ENCODE measurements at places on chromosomes 16 and 17.
A peak's percentile ranks its signal among the peaks of the same experiment; 100 is the strongest.

DNA sequence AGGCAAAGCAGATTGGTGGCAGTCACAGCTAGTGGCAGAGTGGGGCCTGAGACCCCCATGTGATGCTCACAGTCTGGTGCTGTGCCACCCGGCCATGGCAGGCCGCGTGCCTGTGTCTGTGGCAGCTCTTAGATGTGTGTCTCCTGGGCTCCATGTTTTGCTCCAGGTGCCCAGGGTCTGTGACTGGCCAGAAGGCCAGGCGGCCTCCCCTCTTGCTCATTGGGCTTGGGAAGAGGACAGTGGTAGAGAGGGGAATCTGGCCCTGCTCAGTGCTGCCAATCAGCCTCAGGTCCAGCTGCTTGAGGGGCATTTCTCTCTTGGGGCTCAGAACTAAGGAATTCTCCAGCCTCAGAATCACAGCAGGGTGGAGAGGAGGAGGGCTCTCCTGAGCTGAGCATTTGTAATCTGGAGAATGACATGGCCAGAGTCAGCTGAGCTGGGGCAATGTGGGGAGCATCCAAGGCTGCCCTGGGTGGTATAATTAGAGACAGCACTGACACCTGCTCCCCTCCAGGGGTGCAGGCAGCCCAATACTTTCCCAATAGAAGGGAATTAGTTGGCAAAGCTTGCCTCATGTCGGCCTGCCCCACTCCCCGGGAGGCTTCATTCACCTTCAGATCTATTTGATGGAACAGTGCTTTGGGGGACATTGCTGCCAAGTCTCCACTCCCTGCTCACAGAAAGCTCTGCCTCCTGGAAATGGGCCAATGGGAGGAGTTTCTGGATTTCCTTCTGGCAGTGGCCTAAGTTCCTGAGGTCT lies 2.7 kb upstream of the LASP1NB start:
- DNase-seq = no peak

DNA sequence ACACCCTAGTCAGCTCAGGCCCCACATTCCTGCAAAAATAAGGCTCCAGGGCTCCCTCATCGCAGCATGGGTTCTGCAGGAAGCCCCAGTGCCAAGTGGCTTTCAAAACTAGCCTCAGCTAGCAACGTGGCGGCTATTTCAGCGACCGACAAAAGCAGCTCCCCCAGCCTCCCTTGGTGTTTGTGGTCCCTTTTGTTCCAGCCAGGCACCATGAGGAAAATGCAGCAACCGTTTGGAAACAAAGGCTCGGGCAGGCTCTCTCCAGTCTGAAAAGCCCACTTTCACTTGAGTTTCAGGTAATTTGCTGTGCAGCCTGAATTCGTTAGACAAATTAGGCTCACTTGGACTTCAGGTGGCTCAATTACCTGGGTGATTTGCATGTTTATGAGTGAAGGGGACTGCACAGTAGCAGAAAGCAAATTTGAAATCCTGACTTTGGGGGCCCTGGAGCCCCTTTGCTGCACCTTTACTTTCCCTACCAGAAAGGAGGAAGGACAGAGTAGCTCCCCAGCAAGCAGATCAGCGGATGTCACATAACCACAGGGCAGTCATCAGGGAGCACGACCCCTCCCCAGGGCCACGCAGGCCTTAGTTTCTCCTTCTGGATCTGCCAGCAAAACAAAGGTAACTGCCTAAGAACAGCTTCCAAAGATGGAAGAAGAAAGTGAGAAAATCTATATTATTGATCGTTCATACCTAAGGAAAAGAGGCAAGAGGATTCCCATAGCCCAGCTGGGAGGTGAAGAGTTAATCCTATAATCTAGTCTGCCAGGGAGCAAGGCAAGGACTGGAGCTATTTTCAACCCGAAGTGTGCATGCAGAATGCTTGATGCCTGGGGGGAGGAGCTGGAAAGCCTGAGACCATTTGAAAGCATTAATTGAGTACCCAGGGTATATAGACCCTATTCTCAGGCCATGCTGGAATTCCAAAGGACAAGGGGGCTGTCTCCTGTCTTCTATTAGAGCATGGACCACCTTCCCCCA lies 143.1 kb upstream of the SDK2 start:
- DNase-seq = no peak

GRCh38 chr17:46968224-46968834 lies 10.7 kb downstream of the RPRML start:
- no peak for DNase-seq

GRCh38 chr17:28878981-28879380 lies 18.6 kb downstream of the FLOT2 start:
- DNase-seq = no peak

DNA sequence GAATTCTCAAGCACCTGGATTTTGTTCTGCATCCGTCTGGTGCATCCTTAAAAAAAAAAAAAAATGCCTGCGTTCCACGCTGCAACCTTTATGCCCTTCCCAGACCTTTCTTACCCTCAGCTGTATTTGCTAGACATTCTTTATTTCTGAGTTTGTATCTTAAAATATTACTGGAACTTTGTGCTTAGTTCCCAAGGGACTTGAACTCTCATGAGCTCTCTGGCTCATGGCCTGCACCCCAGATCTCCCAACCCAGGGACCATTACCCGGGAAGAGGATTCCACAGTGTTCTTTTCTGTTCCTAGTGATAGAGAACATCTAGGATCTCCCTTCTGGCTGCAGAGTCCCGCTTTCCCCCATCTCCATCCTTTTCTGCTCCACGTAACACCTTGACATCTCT lies 28.9 kb upstream of the CLEC18A start:
- no peak for DNase-seq

DNA sequence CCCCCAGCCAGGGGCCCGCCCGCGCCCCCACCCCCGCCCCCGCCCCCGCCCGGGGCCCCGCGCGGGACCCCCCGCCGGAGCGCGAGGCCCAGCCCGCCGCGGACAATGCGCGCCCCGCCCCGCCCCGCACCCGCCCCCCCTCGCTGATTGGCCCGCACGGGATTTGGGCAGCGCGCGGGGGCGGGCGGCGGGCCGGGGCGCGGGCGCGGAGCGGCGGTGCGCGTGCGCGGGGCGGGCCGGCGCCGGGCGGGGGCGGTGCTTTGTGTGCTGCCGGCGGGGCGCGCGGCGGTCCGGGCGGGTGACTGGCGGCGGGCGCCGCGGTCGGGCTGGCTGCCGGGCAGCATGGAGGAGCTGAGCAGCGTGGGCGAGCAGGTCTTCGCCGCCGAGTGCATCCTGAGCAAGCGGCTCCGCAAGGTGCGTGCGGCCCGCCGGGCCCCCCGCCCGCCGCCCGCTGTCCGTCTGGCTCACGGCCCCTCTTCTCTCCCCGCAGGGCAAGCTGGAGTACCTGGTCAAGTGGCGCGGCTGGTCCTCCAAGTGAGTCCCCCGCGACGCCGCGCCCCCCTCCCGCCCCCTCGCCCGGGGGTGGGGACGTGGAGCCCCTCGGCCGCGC lies at the start of gene CBX2:
Gene CBX2 (plus strand): TSS at position 255 of the 610 bp plus-strand sequence. CDS start 88 bp downstream, at position 343.
- peak; percentile 98 for DNase-seq

GRCh38 chr17:9916108-9916507 lies 11.0 kb upstream of the RCVRN start:
- DNase-seq = no peak

DNA sequence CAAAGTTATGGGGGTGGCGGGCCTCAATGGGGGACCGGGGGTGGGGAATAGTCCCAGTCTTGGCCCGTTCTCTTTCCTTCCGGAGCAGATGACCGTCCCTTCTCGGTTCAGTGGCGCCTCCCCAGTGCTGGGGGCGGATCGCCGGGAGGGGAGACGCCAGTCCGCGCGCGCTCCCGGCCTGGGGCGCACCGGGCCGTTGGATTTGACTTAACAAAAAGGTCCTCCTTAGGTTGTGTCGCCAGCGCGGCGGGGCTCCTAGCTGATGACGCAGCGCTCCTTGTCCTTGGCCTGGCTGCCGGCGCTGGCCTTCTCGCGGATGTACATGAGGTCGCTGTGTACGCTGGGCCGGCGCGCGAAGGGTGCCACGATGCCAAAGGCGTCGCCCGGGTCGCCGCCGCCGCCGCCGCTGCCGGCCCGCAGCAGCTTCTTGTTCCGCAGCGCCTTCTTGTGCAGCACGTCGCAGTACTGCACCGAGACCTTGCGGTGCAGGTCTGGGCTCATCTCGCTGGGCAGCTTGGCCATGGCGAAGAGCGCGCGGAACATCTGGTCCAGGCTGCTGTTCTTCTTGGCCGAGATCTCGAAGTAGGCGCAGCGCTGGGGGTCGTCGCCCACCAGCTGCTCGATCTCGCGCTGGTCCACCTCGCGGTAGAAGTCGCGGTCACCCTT lies 1.2 kb downstream of the RASD1 start:
- no peak for DNase-seq

DNA sequence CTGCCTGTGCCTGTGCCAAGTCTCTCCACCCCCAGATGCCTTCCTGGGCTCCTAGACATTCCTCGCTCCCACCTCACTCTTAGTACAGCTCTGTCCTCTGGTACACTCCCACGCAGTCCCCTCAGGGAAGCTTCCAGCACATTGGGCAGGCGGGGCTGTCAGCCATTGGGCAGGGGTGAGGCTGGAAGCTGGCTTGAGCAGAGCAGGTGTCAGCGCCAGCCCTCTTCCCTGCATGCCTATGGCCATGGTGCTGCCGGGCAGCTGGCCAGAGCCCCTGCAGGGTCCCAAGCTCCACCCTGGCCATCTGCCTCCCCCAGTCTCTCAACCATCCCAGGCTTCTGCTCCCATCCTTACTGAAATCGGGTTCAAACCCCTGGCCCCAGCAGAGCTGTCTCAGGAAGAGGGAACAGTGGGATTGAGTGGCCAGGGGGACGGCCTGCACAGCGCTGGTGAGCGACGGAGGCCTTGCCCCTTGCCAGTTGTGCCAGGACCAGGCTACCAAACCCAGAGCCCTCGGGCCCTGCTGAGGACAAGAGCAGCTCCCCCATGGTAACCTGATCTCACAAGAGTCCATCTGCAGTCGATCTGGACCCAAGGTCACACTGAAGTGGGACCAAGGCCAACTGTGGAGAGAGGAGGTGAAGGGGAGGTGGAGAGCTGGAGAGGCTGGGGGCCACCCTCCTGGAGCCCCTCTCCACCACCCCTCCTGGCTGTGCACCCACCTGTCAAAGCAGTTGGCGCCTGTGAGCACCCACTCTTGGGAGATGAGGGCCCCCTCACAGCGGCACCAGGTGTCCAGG lies 2.4 kb upstream of the B9D1 start:
- DNase-seq = no peak

DNA sequence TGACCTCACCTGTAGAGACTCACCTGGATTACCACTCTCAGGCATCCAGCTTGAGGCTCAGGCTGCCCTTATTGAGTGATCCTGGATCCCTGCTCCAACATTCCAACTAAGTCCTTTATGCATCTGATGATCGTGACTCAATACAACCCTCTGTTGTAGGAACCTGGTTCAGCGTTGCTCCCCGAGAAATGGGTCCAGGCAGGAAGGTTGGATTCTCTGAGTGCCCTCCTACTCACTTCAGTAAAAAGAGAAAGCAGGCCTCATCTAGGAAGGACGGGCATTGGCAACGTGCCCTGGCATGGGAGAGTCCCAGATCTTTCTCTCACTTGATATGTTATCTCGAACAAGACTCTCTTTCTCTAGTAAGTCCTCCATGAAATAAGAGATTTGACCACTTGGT lies at the start of gene OR3A1:
Gene OR3A1 (minus strand): TSS at position 101 of the 400 bp plus-strand sequence. CDS start 5,778 bp downstream, outside the sequence.
- DNase-seq = no peak

DNA sequence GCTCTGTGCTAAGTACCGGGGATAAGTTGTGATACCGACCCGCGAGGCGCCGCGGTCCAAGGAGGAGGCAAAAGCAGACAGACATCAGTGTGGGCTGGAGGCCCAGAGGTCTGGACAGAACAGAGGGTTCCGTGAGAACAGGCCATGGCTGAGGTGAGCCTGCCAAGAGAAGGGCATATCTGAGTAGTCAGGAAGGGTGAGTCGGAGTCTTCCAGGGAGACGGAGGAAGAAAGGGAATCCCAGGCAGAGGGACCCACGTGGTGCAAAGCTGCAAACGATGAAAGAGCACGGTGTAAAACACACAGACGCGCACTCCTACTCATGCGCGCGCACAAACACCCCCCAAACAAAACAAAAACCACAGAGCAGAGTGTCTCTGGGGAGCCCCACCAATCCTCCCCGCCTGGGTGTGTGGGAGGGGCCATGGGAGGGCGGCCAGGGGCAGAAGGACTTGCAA lies 18.1 kb downstream of the RHBDL3 start:
- DNase-seq = no peak
